A549 treated with dexamethasone at 1 μM for 4 hours (cell line): ENCODE measurements at places on chromosomes 6 and 20. TPM values are rescaled to one million over a fixed set of nuclear protein-coding genes. Genes with fewer than 3 reads are reported as not detected.

DBNDD2 gene
- 21.7 to 26.4 TPM (median 23.8 TPM) in 5 replicates for total RNA-seq

IGF2R gene
- total RNA-seq: 29.0 to 37.7 TPM (median 33.6 TPM) in 5 replicates

TCF21 gene
- total RNA-seq: 0.02 to 0.06 TPM (median 0.04 TPM) in 4 of 5 replicates, not detected in the other

GPSM3 gene
- total RNA-seq: 0.26 to 0.48 TPM (median 0.36 TPM) in 5 replicates

WFDC10A gene
- not detected in 5 replicates for total RNA-seq

VAPB gene
- 51.8 to 57.6 TPM (median 53.4 TPM) in 5 replicates for total RNA-seq

ASXL1 gene
- 25.8 to 34.6 TPM (median 32.2 TPM) in 5 replicates for total RNA-seq

WFDC5 gene
- total RNA-seq: not detected in 5 replicates

NANP gene
- total RNA-seq: 7.4 to 9.4 TPM (median 8.6 TPM) in 5 replicates

STX11 gene
- total RNA-seq: 1.8 to 2.5 TPM (median 2.4 TPM) in 5 replicates

HLA-DRB5 gene
- not detected in 5 replicates for total RNA-seq

NHLRC1 gene
- 1.2 to 1.9 TPM (median 1.6 TPM) in 5 replicates for total RNA-seq

DNAH8 gene
- total RNA-seq: not detected in 5 replicates

ZKSCAN8 gene
- 3.2 to 6.5 TPM (median 5.2 TPM) in 5 replicates for total RNA-seq

ZMYND8 gene
- 11.5 to 18.8 TPM (median 16.7 TPM) in 5 replicates for total RNA-seq

LY6G5B gene
- 2.7 to 4.4 TPM (median 4.0 TPM) in 5 replicates for total RNA-seq

SLC22A3 gene
- 49.8 to 63.4 TPM (median 59.2 TPM) in 5 replicates for total RNA-seq

ZNF133 gene
- total RNA-seq: 11.4 to 13.5 TPM (median 11.7 TPM) in 5 replicates

COL11A2 gene
- total RNA-seq: 0.51 to 0.91 TPM (median 0.81 TPM) in 5 replicates

XKR7 gene
- total RNA-seq: 0.01 TPM in 2 of 5 replicates, not detected in the others

WFDC10B gene
- not detected in 5 replicates for total RNA-seq

EPHA7 gene
- total RNA-seq: 0.07 to 0.14 TPM (median 0.11 TPM) in 5 replicates

CDC5L gene
- total RNA-seq: 13.4 to 16.1 TPM (median 15.4 TPM) in 5 replicates

PHACTR1 gene
- 0.01 to 0.02 TPM in 2 of 5 replicates, not detected in the others for total RNA-seq

PSORS1C1 gene
- total RNA-seq: 4.4 to 6.7 TPM (median 6.1 TPM) in 5 replicates

PPP1R3D gene
- 2.0 to 2.9 TPM (median 2.5 TPM) in 5 replicates for total RNA-seq

OR2H1 gene
- not detected in 5 replicates for total RNA-seq

PRRT1 gene
- 0.35 to 1.1 TPM (median 0.68 TPM) in 5 replicates for total RNA-seq
